ENCODE measurements at places on chromosomes 1 and 21.
A peak's percentile ranks its signal among the peaks of the same experiment; 100 is the strongest.

GRCh38 chr1:9838946-9839345, 15.2 kb upstream of the CLSTN1 start:
- no peak for DNase-seq

- no peak for DNase-seq
Observed at GRCh38 chr1:154607106-154607608, 829 bp downstream of the ADAR start.

- DNase-seq, result no peak
Observed at GRCh38 chr1:46157916-46158311, 17.0 kb upstream of the TSPAN1 start.

DNA sequence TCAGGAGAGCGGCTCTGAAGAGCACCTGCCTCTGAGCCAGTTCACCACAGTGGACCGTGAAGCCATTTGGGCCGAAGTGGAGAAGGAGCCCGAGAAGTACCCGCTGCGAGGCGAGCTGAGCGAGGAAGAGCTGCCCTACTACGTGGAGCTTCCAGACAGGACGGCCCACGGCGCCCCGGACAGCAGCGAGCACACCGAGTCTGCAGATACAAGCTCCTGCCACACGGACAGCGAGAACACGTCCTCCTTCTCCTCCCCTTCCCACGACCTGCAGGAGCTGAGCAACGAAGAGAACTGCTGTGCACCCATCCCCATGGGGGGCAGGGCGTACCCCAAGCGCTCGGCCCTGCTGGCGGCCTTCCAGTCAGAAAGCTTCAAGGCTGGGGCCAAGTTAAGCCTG, 74.9 kb upstream of the MORC3 start:
- DNase-seq, result no peak

DNA sequence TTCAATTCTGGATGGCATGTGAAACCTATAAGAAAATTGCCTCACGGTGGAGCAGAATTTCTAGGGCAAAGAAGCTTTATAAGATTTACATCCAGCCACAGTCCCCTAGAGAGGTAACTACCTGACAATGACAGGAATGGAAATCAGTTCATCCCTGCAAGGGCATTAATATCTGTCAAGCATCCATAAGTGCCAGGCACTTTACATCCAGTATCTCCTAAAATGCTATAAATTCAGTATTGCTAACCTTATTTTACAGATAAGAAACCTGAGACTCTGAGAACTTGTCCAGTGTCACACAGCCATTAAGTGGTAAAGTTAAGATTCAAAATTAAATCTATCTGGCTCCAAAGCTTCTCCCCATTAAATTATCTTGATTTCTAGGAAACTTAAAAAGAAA, 22.3 kb downstream of the RGS13 start:
- DNase-seq, result no peak

DNA sequence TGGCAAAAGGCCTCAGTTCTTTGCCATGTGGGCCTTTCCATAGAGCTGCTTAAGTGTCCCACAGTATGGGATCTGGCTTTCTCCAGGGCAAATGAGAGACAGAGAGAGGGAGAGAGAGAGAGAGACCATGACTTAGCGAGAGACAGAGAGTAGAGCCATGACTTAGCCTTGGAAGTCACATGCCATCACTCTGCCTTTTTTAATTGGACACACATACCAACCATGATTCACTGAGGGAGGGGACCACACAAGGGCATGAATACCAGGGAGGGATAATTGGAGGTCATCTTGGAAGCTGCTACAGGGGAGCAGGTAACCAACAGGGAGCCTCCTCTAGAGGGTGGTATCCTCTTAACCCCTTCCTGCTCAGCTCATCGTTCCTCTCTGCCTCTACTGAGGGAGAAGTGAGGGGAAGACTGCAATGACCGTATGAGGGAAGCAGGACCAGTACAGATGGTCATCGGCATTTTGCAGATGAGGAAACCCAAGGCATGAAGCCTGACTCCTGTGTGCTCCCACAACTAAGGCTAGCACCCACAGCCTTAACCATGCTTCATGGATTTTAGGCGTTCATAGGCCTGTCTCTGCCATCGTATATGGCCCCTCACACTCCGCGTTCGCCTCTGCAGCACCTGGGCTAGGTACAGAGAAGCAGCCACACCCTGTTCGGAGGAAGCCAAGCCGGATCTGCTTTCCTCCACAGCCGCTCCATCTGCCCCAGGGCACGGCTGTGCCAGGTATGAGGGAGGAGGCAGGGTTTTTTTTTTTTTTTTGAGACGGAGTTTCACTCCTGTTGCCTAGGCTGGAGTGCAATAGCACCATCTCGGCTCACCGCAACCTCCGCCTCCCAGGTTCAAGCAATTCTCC, 38.6 kb downstream of the MEF2D start:
- DNase-seq, result no peak

GRCh38 chr1:196558411-196558810, 49.8 kb downstream of the KCNT2 start:
- DNase-seq, result no peak

GRCh38 chr1:119674835-119675289, 26.8 kb upstream of the ZNF697 start:
- peak; percentile 1 for DNase-seq

DNA sequence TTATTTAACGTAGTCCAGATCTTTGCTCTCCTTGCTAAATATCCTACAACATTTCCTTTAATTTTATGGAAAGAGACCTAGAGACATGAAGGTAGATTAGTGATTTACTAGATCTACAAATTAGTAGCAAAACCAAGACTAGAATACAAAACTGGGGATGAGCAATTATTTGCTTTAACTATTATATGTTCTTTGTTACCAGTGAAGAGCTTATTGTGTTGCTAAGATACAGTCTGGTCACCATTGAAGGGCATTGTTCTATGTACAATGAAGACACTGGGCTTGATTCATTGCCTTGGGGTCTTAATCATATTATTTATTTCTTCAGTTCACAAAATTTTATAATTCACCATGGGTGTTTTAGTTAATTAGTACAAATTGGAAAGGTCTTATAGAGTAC, 88.3 kb downstream of the S1PR1 start:
- no peak for DNase-seq

DNA sequence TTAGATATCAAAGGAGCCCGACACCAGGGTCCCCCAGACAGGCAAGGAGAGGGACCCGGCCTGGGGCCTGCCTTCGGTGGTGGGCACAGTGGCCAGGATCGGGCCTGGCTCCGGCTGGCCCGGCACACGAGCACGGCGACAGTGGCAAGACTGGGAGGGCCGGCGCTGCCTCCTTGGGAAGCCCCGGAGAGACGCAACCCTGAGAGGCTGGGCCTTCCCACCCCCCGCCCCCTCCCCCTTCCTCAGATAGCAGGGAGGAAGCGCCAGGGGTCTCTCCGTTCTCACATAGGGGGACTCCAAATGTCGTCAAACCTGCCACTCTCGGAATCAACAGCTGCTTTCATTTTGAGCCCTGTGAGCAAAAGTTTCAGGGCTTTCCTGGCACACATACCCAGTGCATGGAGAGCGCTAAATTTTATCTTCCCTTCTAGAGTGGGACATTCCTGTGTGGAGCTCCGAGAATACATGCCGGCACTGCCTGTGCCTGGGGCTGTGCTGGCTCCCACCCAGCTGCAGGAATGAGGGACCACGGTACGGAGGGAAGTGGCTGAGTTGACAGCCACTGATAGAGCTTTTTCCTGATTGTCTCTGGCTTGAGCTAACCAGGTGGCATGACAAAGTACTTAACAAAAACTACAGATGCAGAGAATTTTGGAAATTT, 62.4 kb downstream of the CD247 start:
- DNase-seq, result peak; percentile 34

GRCh38 chr1:203442821-203443220, 32.8 kb upstream of the PRELP start:
- no peak for DNase-seq

DNA sequence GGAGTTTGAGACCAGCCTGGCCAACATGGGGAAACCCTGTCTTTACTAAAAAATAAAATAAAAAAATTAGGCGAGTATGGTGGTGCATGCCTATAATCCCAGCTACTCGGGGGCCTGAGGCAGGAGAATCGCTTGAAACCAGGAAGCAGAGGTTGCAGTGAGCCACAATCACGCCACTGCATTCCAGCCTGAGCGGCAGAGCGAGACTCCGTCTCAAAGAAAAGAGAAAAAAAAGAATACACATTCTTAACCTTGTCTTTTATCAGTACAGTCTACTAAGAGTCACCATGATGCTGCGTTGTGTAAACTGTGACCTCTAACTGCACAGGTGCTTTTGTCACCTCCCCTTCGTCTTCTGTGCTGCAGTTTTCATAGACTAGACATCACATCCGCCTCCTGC, 37.2 kb downstream of the PCNT start:
- no peak for DNase-seq

DNA sequence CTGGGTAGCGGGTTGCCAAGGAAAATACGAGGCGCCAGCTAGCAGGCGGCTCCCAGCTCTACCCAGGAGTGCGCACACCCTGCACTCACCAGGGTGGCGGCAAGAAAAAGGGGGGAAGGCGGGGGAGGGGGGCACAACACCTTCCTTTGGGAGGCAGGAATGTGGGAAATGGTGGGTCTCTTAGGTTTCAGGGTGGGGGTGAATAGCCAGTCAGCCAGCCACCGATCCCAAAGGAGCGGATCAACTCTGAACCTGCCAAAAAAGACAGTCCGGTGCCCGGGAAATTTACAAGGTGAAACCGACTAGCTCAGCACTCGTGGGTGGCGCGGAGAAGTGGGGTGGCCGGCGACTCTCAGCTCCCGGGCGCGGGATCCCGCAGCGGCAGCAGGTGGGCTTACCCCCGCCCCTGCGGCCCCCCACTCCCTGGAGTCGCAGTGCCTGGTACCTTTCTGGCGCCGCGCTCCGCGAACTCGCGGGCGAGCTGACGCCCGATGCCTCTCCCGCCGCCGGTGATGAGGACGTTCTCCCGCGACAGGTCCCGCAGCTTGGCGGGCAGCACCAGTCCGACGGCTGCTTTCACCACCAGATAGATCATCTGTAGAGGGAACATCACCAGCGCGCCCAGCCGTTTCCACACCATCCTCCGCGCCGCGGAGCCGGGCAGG, 1.2 kb downstream of the DHRS3 start:
- DNase-seq, result peak; percentile 16

GRCh38 chr1:110341872-110342331, 2.7 kb downstream of the RBM15 start:
- DNase-seq, result no peak

DNA sequence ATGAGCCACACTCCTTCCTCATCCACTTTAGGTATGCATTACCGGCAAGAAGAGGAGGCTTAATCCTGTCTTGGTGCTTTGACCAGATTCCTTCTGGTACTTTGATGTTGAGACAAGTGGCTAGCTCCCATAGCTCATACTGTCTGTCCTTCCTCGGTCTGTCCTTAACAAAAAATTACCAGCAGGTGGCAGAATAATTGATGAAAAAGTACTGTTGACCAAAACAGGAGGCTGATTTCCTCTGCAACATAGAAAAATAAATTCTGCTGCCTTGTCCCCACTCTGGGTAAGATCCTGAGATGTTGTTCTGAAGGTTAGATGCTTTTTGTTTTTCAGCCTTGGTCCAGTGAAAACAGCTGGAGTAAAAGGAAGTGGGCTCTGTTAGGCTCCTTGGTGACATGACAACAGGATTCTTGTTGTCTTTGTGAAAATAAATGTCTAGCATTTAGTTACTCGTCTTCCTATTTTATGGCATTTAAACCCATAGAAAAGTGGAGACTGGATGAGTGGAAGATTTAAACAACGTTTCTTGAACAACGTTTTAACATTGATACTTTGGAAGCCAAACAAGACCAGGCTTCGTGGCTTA, 11.2 kb upstream of the HJV start:
- no peak for DNase-seq

GRCh38 chr1:225739542-225740107, 38.0 kb upstream of the SRP9 start:
- no peak for DNase-seq

DNA sequence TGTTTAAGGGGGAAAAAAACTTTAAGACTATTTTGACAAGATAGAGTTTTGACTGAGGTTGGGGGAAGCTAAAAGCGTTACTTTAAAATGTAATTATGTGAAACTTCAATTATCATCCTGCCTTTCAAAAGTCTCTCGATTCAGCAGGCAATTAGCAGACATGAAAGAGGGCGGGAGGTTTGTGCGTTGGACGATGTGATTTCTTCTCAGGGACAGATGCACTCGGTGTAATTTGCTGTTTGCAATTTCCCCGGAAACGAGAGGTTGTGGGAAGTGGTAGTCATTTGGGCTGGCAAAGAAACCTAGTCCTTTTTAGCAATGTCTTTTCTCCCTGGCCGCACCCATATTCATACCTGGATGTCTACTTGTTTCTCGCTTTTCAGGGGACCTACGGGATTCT, 27.1 kb downstream of the KAZN start:
- no peak for DNase-seq

DNA sequence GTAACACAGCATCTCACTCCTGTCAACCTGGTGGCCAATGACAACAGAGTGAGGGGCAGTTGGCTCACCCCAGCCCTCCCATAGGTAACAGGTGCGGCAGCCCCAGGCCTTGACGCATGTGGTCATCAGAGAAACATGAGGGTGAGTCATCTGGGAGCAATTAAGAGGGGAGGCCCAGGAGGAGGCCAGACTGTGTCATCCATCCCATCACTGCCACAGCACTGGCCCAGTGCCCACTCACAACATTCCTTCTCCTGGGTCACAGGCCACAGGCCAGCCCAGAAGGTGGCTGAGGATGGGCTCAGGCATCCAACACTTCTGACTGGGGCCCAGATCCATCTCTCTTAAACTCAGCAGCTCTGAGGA, 17.1 kb downstream of the TEX35 start:
- no peak for DNase-seq

GRCh38 chr1:244050835-244051444, at the start of gene ZBTB18:
ZBTB18 (plus strand) TSS chr1:244051283; CDS start chr1:244051432, 149 bp downstream.
- no peak for DNase-seq

DNA sequence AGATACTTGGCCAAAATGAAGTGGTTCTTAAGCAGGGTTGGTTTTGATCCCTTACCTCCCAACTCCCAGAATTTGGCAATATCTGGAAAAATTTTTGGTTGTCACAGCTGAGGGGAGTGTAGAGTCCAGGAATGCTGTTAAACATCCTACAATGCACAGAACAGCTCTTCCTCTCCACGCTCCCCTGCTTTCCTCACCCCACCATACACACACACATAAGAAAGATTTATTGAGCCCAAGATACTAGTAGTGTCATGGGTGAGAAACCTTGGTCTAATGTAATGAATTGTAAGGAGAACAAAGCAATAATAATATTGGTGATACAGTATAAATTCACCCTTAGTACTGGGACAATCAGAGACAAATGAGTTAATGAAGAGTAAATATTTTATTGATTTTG, 47.8 kb downstream of the ASB17 start:
- no peak for DNase-seq

- no peak for DNase-seq
Observed at GRCh38 chr1:226670073-226670472, 69.0 kb downstream of the ITPKB start.
